ENCODE measurements at places on chromosomes 5 and 9.

- no peak for DNase-seq
Observed at GRCh38 chr5:81717860-81718259, 33.0 kb downstream of the SSBP2 start.

GRCh38 chr5:40780858-40781257, 17.3 kb downstream of the PRKAA1 start:
- no peak for DNase-seq

- DNase-seq: no peak
Observed at GRCh38 chr5:6775571-6775970, 62.3 kb downstream of the TENT4A start.

DNA sequence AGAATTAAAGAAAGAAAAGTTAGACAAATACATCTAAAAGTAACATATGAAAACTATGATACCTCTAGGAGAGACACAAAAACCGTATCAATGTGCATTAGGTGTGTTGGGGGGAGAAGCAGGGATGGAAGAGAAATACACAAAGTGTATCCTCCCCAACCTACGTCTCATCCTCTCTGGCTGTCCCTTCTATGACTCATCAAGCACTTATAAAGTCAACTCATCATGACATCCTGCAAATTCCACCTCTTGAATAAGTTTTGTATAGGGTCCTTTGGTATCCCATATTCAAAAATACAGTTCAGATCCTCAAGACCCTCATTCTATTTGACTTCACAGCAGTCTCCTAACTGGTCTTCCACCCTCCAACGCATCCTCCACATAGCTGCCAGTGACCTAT, 917.6 kb upstream of the DMAC1 start:
- no peak for DNase-seq

DNA sequence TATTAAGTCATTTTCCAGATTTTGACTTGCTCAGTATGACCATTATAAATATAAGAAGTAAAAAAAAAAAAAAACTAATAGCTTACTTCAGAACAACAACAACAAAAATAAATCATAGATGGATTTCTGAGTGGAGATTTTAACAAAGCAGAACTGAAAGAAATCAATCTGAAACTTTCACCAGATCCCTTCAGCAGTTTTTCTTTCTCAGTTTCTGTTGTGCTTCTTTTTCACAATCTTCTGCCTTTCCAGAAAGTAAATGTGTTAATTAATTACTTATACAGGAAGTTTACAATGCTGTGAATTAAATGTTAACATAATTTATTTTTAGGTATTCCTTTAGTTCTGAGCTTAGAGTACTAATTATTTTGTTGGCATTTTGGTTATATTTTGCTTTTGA, 73.5 kb downstream of the CHSY3 start:
- DNase-seq: no peak

DNA sequence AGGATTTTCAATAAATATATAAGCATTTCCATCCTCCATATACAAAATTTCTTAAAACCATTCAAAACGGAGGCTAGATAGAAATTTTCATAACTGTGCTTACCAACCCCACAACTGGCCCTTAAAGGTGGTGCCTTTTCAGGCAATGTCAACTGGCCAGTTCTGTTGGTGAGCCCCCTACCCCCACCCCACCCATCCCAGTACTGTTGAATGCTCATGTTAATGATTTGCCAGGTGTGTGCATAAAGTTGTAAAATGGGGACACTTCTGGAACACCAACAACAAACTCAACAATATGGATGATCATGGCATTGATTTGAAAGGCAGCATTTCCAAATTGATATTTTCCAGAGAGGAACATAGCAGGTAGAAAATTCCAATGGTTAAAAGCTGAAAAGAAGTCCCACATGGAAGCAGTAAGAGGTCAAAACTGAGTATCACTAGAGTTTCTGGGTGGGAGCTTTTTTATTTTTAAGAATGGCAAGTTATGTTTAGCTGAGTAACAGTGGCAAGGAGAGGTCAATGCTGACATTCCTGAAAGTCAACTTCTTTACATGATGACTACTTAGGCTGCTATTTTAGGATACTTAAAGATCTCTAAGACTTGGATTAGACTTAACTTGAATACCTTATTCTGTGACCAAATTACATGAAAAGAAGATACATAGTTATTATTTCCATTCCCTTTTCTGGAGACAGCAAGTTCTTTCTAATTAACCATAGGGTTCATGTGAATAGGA, 2.7 kb downstream of the LEAP2 start:
- peak; percentile 28 for DNase-seq

DNA sequence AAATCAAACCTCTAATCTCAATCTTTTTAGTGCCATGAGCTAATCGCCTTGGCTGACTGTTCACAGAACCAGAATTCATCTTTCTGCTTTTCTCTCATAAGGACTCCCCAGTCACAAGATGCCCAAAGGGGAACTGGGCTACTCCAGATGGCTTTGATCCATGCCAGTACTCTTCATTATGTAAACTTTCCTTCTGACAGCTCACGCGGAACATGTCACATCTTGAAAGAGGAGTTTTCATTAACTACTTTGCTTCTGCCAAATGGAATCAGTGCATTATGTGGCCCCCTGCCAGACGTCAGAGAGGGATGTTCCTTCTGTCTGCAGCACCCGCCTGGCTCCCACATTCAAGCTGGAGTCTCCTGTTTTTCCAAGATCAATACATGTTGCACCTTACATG, 142.1 kb upstream of the NMUR2 start:
- DNase-seq: no peak

GRCh38 chr9:77013932-77014596, 5.4 kb upstream of the FOXB2 start:
- DNase-seq: no peak

DNA sequence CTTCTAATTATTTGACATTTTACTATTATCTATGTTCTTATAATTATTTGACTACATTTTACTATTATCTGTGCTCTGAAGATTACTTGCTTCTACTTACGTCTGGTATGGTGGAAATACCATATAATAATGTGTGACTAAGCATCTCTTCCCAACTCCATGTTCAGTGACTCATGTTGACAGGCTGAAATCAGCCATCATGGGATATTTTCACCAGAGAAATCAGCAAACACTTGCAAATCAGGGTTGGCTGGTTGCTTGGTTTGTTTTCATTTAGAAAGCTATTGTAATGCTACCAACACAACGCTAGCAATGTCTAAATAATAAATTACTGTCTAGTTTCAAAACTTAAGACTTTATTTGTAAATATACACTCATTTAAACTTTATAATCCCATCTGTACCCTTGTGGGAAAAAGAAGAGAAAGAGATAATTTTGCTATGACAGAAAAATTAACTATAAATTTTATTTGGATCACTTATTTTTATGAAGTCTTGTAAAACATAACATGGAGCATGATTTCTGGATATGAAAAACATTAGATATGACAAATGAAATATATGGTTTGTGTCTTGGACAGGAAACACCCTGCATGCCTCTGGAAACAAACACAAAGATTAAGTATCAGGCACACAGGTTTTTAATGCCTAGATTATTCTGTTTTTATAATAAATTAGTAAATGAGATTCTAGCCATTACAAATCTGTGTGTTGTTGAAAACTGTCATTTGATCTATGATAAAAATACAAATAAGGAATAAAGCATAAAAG, 337.6 kb downstream of the BNC2 start:
- DNase-seq: no peak

DNA sequence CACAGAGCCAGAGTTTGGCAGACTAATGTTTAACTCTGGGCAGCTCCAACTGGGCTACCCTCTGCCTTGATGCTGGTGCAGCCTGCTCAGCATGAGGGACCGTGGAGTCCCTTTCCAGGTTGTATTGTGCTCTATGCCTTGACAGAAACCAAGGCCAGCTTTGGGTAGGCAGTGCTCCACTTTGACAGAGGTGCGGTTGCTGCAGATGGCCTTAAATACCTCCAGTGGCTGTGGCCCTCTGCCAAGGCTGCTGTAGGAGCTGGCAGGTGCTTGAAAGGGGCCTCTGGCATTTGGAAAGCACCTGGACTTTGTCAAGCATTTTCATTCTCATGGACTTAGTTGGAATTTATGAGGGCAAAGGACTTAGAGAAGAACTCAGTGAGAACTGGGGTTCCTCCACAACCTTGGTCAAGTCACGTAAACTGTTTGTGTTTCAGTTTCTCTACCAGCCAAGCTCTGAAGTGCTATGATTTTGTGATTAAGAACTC, 249.7 kb upstream of the ZNF462 start:
- no peak for DNase-seq

DNA sequence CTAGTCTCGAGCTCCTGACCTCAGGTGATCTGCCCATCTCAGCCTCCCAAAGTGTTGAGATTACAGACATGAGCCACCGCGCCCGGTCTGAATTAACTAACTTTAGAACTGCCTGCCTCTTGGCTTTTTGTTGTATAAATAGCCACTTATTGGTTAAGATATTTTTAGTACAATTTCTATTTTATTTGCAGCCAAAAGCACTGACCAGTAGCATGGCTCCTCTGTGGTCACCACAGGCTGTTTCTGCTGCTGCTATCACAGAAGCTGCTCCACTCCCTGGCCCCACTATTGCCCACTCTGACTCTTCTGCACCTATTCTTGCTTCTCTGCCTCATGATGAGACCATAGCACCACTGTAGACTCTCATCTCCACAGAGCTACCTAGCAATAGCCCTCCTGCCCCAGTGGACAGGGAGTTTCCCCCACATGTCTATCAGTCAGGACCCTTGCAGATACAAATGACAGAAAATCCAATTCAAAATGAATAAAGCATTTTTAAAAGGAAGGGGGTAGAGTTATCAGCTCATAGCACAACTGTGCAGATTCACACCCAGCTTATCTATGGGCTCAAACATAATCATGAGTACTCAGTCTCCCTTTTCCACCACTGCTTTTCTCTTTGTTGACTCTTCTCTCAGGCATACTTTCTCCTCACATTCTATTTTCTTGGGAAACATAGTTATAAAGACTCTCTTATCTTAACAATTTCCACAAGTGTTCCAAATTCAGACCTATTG, 151.8 kb upstream of the EPB41L4A start:
- DNase-seq: no peak

GRCh38 chr9:137067860-137068538, 2.4 kb downstream of the SAPCD2 start:
- no peak for DNase-seq

- DNase-seq: no peak
Observed at GRCh38 chr9:137320555-137321384, 18.7 kb upstream of the NRARP start.

GRCh38 chr5:139746691-139747582, 48.7 kb upstream of the PSD2 start:
- DNase-seq: no peak

GRCh38 chr5:127820910-127821553, 117.8 kb downstream of the CCDC192 start:
- DNase-seq: peak; percentile 47

DNA sequence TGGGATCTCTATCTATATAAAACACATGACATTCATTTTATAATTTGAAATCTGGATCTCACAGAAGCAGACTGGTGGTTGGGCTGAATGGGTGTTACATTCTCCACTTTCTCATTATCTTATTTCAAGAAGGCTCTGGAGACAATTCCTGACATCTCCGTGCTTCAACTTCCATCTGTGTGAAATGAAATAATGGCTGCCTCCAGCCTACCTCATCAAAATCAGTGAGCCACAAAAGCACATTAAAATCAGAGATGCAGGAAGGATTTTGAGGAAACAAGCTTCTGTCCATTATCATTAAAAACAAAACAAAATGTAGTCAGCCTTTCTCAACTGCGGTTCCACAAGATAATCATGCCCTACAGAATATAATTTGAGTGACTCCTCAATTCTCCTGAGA, 958.3 kb upstream of the DMAC1 start:
- DNase-seq: no peak

- peak; percentile 58 for DNase-seq
Observed at GRCh38 chr5:65742565-65743231, 20.7 kb downstream of the NLN start.

DNA sequence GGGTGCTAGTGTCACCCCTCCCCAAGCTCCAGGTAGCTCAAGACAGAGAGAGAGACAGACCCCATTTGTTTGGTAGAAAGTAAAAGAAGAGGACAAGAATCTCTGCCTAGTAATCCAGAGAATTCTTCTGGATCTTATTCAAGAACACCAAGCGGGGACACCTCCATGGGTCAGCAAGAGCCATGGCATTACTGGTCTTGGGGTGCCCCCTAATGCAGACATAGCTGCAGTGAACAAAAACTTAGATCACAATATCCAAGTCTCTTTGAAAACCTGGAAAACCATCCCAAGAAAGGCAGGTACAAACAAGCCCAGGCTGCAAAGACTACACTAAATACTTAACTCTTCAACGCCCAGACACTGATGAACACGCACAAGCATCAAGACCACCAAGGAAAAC, 29.9 kb upstream of the PDE4D start:
- no peak for DNase-seq

DNA sequence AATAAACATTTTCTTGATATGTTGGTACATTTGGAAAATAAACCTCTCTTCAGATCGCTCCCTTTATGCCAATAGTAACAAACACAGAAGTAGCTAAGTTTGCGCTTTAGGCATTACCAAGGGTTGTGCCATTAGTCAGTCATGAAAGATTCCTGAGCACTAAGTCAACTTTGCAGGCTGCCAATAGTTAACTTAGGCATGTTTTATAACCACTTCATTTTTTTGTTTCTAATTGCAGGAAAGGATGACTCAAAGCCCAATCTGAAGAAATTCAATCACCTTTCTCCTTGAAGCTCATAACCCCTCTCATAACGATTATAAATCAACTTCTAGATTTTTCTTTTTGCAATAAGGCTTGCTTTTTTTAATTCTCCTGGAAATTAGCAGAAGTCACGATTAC, 517.0 kb downstream of the AGTPBP1 start:
- DNase-seq: peak; percentile 67

GRCh38 chr5:42640835-42641234, 115.8 kb upstream of the CCDC152 start:
- DNase-seq: no peak

GRCh38 chr9:15298362-15298761, 8.7 kb downstream of the TTC39B start:
- DNase-seq: no peak

Measured in AG04449 (cell line).